Posterior cingulate gyrus (tissue), 11 donors: ENCODE measurements at places on chromosomes 7 and 10.

- no peak for DNase-seq
Measured at GRCh38 chr7:23491502-23491901, 21.2 kb upstream of the IGF2BP3 start.

- peak; percentile 66 for DNase-seq
Measured at GRCh38 chr7:1054861-1055450, 10.6 kb downstream of the GPR146 start.

GRCh38 chr10:94143261-94143660 is 149.5 kb downstream of the PLCE1 start:
- no peak for DNase-seq

GRCh38 chr7:132343199-132343598 is 233.1 kb downstream of the PLXNA4 start:
- DNase-seq, result no peak

DNA sequence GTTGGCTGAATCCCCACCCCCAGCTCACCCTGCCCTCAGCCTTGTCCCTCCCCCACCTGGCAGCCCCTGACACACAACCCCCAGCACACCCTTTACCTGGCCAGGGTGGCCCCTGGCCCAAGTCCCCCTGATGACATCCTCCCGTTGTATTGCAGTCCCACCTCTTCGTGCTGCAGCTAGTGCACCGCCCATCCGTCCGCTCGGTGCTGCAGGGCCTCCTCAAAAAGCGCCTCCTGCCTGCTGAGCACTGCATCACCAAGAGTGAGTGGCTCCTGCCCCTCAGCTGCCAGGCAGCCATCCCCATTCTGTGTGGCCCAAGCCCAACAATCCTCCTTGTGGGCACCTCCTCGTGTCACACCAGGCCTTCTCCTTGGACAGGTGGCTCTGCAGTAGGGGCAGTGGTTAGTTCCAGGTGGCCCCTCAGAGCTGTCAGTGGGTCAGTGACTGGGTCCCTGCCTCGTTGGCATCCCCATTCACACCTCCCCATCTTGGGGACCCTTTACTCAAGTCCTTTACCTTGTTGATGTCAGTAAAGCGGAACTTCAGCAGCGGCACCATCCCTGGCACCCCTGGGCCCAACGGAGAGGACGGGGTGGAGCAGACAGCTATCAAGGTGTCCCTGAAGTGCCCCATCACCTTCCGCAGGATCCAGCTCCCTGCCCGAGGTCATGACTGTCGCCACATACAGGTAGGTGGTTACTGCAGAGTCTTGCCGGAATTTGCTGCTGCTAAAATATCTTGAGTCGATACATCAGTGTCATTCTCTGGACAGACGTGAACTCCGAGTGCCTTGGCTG is 14.3 kb downstream of the ZMIZ2 start:
- DNase-seq, result no peak

- no peak for DNase-seq
Measured at GRCh38 chr7:102409340-102409739, 13.2 kb downstream of the PRKRIP1 start.

DNA sequence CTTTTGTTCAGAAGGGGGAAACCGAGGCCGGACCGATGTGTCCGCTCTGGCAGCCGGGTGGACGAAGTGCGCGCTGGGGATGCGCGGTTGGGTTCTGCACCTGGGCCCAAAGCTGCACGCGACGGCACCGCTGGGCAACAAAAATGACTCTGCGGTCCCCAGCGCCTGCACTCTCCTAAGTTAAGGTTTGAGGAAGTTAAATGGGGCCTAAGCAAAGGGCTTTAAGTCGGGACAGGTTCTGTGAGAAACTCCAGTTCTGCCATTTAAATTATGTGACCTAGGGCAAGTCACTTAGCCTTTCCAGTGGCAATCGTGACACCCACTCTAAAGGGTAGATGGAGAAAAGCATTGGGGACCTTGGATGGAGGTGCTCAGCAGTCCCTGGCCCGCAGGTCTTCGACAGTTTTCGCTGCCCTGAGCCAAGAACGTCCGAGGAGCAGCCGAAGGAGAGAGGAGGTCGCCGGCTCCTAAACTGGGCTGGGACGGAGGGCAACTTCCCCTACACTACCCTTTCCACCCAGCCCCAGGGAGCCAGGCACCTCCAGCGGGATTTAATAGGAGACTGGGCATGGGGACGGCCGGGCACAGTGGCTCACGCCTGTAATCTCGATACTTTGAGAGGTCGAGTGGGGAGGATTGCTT is 534 bp upstream of the ACBD5 start:
- DNase-seq, result no peak

- no peak for DNase-seq
Measured at GRCh38 chr10:124656541-124656940, 87.6 kb downstream of the FAM53B start.

DNA sequence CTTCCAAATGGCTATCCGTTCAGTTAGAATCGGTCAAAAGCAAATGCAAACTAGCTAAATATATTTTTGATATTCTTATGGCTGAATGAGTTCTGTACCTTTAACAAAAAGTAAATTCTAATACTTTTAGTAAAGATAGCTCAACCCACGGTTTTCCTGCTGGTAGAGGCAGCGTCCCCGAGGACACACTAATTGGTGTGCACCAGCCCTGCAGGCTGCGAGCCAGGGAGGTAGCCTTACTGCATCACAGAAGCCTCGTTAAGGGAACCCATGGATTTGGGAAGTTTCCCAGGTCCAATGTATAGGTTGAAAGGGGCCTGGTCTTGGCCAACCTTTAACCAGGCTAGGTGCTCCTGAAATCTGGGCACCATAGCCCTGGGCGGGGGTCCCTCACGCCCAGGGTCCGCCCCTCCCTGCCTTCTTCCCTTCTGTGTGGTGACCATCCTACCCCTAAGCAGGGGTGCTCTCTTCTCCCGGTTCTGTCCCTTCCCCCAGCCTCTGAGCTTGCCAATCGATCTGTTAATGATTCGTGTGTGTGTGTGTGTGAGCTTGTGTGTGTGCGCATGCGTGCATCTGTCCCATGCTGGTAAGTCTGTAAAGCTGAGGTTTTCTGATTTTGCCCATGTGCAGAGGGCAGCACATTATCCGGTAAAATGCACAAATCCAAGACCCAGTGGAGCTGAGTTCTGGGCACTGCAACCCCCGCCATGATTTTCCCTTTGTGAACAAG is 191.7 kb downstream of the TCERG1L start:
- DNase-seq, result no peak

DNA sequence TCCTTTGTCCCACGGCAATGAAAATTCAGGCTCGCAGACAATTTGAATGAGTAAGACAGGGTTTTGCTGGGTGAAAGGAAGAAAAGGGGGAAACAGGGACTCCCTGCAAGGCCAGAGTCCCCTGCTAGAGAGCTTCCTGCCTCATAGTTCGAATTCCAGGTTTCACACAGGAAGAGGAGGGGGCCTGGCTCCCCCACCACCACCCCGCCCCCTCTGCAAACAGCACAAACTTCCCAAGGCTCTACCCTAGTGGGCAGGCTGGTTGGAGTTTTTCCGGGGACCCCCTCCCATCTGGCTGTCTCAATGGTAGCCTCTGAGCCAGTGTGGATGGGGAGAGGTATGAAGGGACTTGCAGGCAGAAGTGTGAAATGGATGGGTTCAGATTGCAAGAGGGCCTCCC is 57.4 kb upstream of the NEBL start:
- no peak for DNase-seq

GRCh38 chr7:32569388-32570289 is 74.3 kb downstream of the AVL9 start:
- DNase-seq, result no peak

- no peak for DNase-seq
Measured at GRCh38 chr7:13047061-13047460, 359.6 kb downstream of the ARL4A start.

GRCh38 chr10:124660404-124661125 is 83.6 kb downstream of the FAM53B start:
- DNase-seq, result peak; percentile 66

GRCh38 chr7:77665161-77665560 is 31.1 kb upstream of the RSBN1L start:
- no peak for DNase-seq

DNA sequence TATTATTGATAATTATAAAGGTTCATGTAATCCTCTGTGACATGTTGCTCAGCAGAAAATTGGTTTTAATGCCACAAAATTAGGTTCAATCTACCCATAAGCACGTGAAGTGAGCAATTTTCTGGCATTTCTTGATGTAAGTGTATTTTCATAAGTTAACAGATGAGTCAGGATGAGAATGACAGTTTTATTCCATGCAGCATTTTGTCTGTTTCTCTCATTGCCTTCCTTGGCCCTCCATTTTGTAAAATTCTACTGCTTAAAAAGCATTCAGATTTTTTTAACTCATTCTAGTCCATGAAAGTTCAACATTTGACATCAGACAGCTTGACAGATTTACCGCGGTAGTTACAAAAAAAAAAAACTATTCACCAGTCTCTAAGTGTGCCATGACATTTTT is 4.0 kb upstream of the GFRA1 start:
- no peak for DNase-seq
